MV-4-11 (cell line): ENCODE measurements at places on chromosomes 16 and 17.
A peak's percentile ranks its signal among the peaks of the same experiment; 100 is the strongest.

GRCh38 chr16:964356-965035 is 6.3 kb downstream of the LMF1 start:
- DNase-seq, result no peak

GRCh38 chr17:81491181-81491581 is 21.4 kb downstream of the ACTG1 start:
- DNase-seq, result no peak

DNA sequence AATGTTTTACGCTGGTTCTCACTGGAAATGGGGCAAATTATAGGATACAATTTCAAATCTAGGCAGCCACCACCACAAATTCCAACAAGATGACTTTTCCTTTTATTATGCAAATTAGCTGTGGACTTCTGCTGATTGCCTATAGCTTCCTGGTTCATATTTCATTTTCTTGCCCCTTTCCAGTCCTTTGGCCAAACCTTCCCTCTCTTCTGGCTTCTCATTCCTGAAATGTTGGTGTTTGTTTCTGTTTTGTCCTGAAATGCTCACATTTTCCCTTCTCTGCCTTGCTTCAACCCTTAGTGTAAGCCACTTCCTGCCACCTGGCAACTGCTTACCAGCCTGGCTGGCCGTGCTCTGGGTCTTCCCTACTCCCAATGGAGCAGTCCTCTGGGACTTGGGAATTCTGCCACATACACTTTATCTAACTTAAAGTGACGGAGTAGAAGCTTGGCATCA is 14.0 kb downstream of the PRSS54 start:
- DNase-seq, result no peak

GRCh38 chr17:66431910-66432309 is 129.5 kb downstream of the PRKCA start:
- DNase-seq, result no peak

DNA sequence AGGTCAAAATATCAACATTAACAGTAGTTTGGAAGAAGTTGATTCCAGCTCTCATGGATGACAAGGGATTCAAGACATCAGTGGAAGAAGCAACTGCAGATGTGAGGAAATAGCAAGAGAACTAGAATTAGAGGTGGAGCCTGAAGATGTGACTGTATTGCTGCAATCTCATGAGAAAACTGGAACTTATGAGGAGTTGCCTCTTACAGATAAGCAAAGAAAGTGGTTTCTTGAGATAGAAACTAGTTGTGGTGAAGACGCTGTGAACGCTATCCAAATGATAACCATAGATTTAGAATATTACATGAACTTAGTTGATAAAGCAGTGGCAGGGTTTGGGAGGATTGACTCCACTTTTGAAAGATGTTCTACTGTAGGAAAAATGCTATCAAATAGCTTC is 67.8 kb downstream of the GOSR1 start:
- peak; percentile 82 for DNase-seq

GRCh38 chr17:43515656-43516055 is 30.5 kb downstream of the ETV4 start:
- DNase-seq, result no peak

GRCh38 chr17:62907961-62908360 is 58.1 kb upstream of the TANC2 start:
- no peak for DNase-seq

- no peak for DNase-seq
Observed at GRCh38 chr17:44960691-44961090, 7.4 kb downstream of the C1QL1 start.

GRCh38 chr17:38761612-38762011 is 9.1 kb downstream of the PSMB3 start:
- DNase-seq, result peak; percentile 26

GRCh38 chr17:4167786-4168185 is 24.8 kb downstream of the CYB5D2 start:
- DNase-seq, result peak; percentile 77

GRCh38 chr17:7886227-7887037 is 2.2 kb upstream of the CHD3 start:
- DNase-seq, result peak; percentile 28

DNA sequence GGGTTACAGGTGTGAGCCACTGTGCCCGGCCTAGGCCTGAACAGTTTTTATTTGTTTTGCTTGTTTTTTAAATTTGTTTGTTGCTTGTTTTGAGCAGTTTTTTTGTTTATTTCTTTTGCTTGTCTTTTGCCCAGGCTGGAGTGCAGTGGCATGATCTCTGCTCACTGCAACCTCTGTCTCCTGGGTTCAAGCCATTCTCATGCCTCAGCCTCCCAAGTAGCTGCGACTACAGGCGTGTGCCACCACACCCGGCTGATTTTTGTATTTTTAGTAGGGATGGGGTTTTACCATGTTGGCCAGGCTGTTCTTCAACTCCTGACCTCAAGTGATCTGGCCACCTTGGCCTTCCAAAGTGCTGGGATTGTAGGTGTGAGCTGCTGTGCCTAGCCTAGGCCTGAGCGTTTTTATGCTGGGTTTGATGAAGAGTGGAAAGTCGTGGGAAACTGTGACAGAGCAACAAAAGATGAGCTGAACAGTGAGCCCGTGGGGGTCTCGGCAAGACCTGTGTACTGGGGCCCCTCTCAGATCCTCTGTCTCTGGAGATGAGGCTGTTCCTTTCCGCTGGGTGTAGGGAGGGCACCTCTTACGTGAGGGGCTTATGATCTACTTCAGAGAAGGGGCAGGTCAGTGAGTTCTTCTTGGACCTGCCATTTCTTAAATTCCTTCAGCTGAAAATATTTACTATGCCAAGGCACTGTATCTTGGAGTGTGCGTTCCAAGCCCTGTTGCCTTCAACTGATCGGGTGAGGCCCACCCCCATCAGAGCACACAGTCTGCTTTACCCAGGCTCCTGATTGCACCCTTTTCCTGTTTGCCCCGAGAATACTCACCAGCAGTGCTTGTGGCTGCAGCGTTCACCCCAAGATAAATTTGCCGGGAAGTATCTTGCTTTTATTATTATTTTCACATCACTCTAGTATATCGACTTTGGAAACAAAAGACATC is 322.1 kb downstream of the SEC14L1 start:
- DNase-seq, result no peak

DNA sequence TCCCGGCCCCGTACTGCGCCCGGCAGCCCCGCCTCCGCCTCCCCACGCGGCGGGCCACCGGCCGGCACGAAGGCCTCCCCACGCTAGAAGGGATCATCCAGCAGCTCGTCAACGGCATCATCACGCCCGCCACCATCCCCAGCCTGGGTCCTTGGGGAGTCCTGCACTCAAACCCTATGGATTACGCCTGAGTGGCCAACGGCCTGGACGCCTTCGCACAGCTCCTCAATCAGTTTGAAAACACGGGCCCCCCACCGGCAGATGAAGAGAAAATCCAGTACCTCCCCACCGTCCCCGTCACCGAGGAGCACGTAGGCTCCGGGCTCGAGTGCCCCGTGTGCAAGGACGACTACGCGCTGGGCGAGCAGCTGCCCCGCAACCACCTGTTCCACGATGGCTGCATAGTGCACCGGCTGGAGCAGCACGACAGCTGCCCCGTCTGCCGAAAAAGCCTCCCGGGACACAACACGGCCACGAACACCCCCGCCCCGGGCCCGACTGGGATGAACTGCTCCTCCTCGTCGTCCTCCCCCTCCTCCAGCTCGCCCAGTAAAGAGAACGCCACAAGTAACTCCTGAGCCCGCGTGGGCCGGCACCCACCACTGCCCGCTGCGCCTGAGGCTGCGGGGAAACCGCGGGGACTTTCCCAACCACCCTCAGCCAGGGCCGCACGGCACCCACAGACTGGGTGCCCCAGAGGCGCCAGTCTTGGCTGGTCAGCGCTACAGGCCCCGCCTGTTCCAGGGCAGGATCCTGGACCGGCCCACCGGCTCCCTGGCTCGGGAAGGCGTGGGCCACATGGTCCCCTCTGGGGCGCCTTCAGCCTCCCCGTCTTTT is 39.0 kb upstream of the AKAP1 start:
- no peak for DNase-seq

- no peak for DNase-seq
Observed at GRCh38 chr17:17831208-17832031, 5.4 kb downstream of the SREBF1 start.

- DNase-seq, result no peak
Observed at GRCh38 chr16:88560714-88561484, 9.3 kb upstream of the ZC3H18 start.

DNA sequence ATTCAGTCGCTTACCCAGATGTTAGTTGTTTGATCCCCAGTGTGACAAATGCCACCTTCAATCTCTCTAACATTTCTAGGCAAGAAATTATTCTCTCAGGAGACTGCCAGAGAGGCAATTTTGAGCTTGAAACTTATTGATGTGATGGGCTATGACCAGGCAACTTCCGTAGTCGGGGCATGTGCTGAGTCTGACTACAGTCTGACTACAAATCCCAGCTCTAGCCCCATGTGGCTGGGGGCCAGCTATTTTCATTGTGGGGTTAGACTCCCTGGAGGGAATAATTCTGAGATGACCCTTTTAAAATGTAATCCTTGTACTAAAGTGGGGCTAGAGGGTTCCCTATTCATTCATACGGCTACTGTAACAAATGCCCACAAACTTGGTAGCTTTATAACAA is 65.9 kb downstream of the RBFOX1 start:
- DNase-seq, result no peak

GRCh38 chr17:1933875-1934715 is 91.0 kb downstream of the RTN4RL1 start:
- DNase-seq, result no peak

GRCh38 chr17:78704594-78704993 is 77.5 kb downstream of the CYTH1 start:
- no peak for DNase-seq

DNA sequence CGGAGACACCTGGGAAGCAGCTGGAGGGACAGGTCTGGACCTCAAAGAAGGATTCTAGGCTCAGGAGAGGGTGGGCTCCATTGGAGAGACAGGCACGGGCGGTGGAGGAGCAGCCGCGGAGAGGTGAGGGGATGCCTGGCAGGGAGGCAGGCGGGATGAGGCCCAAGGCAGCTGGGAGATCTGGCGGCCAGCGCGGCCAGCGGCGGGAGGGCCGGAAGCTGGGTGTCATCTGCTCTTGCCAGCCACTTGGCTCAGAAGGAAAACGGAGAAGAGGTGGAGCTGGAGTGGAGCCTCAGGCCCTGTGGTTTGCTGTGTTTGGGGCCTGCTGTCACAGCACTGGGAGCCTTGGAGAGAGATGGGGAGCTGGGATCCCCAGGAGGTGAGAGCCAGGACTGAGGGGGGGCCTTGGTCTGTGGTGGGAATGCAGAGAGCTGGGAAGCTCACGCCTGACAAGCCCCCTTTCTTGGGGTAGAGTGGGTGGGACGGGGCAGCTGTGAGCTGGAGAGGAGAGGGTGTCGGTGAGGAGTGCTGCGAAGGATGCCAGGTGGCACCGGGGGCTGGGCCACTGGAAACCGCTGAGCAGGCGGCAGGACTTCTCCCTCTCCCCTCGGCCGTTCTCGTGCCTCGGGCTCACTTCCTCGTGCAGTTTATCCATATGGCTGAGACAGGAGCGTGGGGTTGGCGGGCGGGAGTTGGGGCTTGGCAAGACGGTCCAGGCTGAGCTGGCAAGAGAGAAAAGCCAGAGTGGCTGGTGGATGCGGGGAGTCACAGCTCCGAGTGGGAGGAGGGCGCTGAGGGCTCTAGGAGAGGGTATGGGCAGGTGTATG is 8.0 kb downstream of the TBC1D24 start:
- peak; percentile 31 for DNase-seq

DNA sequence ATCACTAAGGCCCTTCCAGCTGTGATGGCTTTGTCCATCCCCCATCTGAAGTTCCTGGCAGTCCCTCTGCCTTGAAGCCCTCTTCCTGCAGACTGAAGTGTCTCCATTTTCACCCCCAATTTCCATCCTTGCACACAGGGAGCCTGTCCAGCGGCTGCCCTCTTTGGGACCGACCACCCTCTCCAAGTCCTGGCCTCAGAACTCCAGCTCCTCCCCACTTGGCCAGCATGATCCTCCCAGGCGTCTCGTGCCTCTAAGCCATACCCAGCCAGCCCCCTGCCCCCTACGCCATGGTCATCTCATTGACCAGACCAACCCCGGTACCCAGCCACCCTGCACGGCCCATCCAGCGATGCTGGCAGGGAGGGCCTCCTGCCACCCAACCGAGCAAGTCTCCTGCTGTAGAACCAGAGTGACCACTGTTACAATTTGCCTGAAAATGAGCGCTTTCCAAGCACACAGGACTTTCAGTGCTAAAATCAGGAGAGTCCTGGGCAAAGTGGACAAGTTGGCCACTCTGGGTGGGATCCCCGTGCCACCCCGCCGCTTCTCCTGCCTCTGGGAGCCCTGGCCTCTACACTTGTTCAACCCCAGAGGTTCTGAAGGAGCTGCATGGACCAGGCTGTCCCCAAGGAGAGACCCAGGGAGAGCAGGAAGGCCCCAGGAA is 362.0 kb downstream of the SEC14L1 start:
- DNase-seq, result no peak
